ENCODE measurements at places on chromosomes 6 and 20.
A peak's percentile ranks its signal among the peaks of the same experiment; 100 is the strongest.

GRCh38 chr6:130625825-130626527 is 201.2 kb upstream of the SMLR1 start:
- peak; percentile 15 for DNase-seq

DNA sequence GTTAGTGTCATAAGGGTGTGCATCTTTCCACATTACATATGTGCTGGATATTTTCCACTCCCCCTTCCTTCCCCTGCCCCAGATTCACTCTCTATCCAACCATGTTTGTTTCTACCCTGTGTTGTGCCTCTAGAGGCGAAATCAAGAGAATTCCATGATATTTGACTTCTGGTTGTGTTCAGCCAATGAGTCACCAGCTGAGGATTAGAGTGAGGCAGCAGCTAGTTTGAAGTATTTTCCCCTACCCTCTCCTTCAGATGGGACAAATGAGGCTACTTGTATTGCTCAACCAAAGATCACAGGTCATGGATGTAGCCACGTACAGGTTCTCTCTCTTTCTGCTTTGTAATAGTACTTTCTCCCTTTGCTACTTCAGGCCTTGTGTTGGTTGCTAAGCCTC is 24.5 kb upstream of the OR2J2 start:
- no peak for DNase-seq

GRCh38 chr20:22568872-22569344 is 15.5 kb downstream of the FOXA2 start:
- no peak for DNase-seq

DNA sequence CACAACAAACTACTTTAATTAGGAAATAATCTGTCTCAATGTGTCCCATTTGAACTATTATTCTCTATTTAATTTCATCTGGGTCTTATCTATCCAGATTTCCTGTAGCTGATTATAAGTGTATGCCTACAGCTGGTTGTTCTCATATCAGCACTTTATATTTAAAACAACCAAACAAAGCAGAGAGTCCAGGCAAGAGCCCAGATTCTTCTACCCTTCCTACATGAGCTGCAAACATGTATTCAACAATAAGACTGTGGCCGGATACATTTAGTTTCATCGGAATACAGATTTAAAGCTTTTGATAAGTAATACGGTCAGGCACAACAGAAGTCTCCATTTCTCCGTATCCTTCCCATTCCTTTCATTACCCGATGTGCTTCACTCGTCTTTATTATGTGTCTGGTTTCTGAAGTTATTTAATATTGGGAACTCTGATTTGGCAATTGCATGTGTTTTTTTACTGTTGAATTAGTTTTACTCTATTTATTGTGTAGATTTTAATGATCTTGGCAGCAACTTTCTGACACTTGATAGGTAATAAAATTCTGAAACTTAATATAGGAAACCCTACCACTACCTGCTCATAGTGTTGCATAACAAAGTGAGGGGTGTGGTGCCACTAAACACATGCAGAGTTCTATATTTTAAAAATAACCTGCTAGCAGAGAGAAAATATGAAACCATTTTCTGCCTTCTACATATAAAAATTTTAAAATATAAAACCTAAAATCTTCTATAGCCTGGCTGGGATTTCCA is 653.5 kb upstream of the PTCHD4 start:
- no peak for DNase-seq

DNA sequence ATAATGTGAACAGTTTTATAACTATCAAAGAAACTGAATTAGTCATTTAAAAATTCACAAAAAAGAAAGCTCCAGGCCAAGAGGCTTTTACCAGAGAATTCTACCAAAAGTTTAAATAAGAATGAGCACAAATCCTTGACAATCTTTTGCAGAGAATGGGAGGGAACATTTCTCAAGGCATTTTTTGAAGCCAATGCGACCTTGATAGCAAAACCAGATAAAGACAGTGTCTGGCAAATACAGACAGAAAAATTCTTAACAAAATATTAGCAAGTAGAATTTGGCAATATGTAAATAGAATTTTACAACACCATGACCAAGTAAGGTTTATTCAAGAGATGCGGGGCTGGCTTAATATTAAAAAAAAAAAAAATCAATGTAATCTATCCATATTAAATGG is 41.7 kb downstream of the RNF24 start:
- no peak for DNase-seq

DNA sequence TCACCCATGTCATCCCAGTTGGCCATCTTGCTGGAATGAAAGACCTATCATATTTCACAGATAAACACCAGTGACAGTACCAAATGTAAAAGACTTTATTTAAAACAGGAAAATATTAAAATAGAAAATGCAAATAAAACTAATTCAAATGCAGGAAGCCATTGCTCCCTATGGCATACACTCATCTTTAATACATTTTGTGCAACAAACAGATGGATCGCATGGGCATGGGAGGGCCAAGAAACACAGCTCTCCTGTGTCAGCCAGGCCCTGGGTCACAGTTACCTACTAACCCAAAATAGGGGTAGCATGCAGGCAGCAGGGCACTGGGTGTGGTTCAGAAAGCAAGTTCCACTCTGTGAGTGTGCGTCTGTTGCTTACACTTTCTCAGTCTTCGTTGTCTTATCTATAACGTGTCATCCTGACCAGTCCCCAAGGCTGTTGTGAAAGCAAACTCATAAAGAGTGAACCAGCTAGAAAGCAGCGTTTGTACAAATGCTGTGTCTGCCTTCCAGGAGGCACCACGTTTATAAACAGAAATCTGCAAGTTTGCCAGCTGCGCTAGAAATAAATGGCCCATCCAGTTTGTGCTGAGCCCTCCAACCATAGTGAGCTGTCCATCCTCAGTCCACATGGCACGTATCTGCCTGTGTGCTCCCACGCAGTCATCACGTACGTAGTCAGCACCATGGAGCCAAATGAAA is 180.5 kb downstream of the SYNDIG1 start:
- DNase-seq = no peak

DNA sequence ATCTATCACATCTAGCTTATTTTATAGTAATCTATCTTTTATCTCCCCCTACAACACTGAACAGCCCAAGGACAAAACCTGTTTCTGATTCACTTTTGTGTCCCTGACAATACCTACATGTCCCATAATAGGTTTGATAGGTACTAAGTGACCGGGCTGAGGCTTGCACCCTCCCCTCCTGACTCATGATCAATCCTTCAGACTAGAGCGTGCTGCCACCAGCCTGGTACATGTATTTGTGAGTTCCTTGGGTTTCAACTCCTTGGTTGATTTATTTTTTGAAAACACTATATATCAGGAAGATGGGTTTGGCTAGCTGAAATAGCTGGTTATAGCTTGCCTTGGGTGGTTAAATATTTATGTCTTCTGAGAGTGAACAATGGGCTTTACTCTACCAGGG is 41.6 kb upstream of the RAB23 start:
- no peak for DNase-seq

GRCh38 chr6:28326371-28326948 is 9.5 kb downstream of the ZSCAN31 start:
- DNase-seq = no peak

- DNase-seq = no peak
These were observed 44.0 kb upstream of the DOK5 start for GRCh38 chr20:54431156-54431944.

DNA sequence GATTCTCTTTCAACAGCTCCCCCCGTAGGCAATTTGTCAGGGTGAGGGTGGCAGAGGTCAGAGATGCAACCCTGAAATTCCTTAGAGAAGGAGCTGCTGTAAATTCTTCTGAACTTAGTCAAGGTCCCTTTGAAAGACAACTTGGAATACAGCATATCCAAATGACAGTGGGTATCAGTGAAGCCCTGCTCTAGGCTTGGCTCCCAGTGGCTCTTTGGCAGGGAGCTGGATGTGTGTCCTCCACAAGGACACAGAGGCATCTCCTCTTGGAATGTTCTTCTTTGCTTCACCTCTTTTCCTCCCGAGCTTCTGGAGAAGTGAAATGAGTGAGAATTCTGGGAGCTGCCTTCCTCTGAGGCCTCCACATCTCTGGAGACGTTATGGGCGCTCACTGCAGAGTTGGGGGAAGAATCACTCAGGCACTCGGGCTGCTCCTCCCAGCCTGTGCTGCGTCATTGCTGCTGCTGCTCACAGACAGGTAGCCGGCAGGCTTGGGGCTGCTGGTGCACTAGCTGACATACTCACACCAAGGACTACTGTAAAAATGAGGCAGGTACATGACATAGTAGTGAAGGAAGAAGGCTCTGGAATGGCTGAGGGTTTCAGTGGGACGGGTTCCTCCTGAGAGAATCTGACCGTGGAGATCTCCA is 34.1 kb downstream of the DYNLT1 start:
- no peak for DNase-seq

GRCh38 chr6:36633915-36634314 is 39.8 kb downstream of the SRSF3 start:
- DNase-seq = no peak

- DNase-seq = no peak
These were observed 18.1 kb upstream of the ASCC3 start for GRCh38 chr6:100899202-100899601.

- no peak for DNase-seq
These were observed 406.7 kb downstream of the CD83 start for GRCh38 chr6:14524319-14524718.

DNA sequence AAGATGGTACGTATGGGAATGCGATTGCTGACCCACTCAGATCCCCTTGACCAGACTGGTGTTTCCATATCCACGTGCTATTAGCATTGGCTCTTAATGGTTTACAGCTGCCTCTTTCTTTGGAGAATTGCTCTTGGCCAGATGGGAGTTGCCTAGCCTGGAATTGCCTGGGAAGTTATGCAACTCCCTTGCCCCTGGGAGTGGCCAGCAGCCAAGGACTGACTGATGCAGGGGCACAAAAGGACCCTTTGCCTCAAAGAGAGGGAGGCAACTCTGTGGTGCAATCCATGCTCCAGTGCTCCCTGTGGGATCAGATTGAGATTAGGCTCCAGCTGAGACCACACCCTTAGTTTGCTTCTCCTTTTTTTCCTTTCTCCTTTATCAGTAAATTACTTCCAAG is 203.5 kb upstream of the JAG1 start:
- DNase-seq = no peak

Measured in activated naive CD4-positive, alpha-beta T cell treated with anti-CD3 and anti-CD28 coated beads for 36 hours (primary cell).